ENCODE measurements at places on chromosomes 13 and 19. TPM values are rescaled to one million over a fixed set of nuclear protein-coding genes. Genes with fewer than 3 reads are reported as not detected.

GRCh38 chr19:5225486-5226345 lies 114.9 kb downstream of the PTPRS start:
- no peak for DNase-seq

GRCh38 chr19:16234552-16235445 lies 37.1 kb downstream of the AP1M1 start:
- no peak for DNase-seq

Gene NPHS1
- polyA plus RNA-seq: not detected

DNA sequence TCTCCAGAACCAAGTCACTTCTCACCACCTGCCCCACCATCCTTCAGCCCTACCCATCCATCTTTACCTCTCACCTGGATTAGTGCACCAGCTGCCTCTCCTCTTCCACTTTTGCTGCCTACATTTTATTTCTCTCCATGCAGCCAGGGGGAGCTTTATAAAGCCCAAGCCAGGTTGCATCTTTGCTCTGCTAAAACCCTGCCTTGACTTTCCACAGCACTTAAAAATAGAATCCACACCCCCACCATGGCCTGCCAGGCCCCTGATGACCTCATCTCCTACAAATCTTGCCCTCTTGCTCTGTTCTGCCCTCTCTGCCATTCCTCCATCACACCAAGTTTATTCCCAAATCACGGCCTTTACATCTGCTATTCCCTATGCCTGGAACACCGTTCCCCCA lies 1.8 kb downstream of the HOOK2 start:
- no peak for DNase-seq

- no peak for DNase-seq
Measured at GRCh38 chr13:23609874-23610576, 39.8 kb downstream of the TNFRSF19 start.

Gene PSG5
- polyA plus RNA-seq: 893 TPM

GRCh38 chr19:30590596-30591229 lies 218.5 kb downstream of the ZNF536 start:
- no peak for DNase-seq

Gene CFD
- polyA plus RNA-seq: 0.70 TPM

GRCh38 chr19:6091771-6092291 lies 18.5 kb downstream of the RFX2 start:
- no peak for DNase-seq

Gene ZNF793
- polyA plus RNA-seq: 1.1 TPM

- no peak for DNase-seq
Measured at GRCh38 chr13:100409132-100409531, 179.5 kb downstream of the GGACT start.

DNA sequence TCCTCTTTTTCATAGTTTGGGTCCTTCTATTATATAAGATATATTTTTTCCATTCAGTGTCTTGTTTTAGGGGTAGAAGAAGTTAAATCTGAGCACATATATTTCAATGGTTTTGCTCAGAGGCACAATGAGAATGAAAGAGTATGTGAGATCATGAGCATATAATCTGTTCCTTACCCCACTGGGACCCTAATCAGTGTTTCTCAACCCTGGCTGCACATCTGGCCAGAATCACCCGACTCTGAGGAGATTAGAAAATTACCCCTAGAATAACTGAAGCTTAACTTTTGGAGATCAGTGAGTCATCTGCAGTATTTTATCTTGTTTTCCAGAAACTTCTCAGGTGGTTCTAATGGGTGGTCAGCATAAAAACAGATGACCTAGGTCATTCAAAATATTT lies 782 bp downstream of the CYSLTR2 start:
- DNase-seq: no peak

Gene GNA15
- polyA plus RNA-seq: not detected

DNA sequence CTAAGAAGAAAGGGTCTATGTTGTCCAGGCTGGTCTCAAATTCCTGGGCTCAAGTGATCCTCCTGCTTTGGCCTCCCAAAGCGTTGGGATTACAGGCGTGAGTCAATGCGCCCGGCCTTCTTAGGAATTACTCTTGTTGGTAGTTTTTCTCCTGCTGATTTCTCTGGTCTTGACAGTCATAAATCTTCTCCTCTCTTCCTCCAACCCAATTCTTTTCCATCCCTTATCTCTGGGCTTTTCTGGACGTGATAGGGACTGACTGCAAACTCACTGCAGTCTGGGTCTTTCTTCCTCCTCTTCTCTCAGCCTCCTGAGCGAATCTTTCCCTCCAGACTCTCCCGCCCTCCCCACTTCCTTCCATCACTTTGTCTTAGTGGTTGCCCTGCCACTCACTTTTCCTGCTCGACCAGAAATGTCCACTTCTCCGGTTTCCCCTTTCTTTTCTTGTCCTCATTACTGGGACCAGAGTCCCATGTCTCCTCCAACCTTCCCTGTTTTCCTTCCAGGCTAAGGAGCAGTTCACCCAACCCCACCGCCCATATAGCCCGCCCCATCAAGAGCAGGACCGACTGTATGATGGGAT lies 21.9 kb upstream of the TIMM44 start:
- no peak for DNase-seq

DNA sequence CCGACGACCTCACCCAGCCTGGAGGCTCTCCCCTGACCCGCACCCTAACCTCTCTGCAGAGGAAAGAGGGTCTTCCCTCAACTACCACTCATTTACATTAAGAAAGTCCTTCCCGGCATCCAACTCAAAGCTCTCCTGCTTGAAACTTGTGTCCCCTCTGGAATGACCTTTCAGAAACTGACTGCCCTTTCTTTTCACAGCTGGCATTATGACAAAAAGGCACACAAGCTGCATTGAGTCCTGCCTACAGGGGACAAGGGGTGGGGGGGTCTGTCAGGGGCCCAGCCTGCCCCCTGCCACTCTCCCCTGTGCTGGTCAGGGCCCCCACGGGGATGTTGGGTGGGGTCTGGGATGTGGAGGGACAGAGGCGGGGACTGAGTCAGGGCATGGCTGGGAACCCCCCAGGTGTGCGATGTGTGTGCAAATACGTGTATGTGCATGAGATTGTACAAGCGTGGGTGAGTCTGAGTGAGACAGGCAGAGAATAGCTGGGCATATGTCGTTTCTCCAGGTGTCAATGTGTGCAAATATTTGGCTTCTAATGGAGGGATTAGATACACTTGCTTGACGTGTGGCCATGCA lies 2.0 kb downstream of the COL5A3 start:
- DNase-seq: no peak

- DNase-seq: no peak
Measured at GRCh38 chr19:1309977-1310852, 24.5 kb downstream of the EFNA2 start.

DNA sequence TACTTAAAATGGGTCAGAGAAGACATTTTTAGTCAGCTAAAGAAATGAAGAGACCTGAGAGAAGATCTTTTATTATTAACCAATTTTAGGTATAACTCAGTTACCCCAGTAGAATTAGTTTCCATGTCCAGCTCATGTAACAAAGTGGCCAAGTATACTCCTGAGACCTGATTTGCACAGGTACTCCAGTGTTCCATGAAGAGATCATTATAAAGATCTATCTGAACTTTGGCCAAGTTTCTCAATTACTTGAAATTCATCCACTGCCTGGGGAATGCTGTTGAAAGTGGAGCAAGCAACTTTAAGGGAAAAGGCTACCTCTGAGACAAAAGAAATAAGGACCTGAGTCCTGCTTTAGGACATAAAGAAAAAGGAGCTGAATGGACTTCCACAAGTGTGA lies 47.0 kb downstream of the EDNRB start:
- DNase-seq: no peak

Measured in BJ (cell line).